ENCODE measurements at places on chromosomes 16 and 17.

GRCh38 chr17:31574458-31574857 is 183.0 kb downstream of the RAB11FIP4 start:
- DNase-seq = no peak

GRCh38 chr16:84844559-84845495 is 25.0 kb downstream of the CRISPLD2 start:
- no peak for DNase-seq

DNA sequence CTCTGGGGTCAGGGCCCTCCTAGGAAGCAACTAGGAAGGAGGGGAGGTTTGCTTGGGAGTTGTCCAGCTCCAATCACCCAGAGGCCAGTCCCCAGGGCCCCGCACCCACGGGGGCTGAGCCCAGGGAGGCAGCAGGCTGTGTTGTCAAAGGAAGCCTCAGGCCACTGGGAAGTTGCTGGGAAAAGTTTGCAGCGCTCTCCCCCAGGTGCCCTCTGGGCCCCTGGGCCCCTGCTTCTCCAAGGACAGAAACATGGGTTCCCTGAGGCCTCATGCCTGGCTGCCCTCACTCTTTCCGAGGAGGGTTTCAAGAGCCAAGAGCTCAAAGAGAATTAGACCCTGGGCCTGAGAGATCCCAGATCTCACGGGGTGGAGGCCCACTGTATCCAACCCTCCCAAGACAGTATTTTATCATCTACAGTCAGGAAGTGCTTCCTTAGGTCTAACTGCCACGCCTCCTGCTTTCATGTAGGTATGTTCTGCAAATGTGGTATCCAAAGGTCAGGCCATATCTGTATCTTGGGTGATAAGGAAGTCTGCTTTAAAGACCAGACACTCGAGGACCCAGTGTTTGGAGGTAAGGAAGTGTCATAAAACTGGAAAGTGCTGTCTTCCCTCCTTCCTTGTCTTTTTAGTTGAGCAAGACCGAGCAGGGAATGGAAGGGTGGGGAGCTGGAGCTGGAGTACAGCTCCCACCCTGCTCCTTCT is 44.2 kb upstream of the ZNF423 start:
- no peak for DNase-seq

DNA sequence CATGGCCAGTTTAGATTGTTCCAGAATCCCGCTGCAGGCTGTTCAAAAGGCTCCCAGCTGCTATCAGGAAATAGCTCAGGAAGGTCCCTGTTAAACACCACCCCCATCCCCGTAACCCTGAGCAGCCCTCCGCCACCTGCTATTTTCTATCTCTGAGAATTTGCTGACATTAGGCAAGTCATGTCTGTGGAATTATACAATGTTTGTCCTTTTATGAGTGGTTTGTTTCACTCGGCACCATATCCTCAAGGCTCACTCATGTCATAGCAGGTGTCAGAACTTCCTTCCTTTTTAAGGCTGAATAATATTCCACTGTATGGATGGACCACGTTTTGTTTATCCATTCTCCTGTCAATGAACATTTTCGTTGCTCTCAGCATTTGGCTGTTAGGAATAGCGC is 164.3 kb upstream of the FOXF1 start:
- DNase-seq = no peak

GRCh38 chr17:56752263-56752836 is 81.4 kb downstream of the C17orf67 start:
- DNase-seq = no peak

GRCh38 chr17:35448214-35448898 is at the start of gene SLFN13:
Gene SLFN13 (minus strand): TSS chr17:35448766. CDS start chr17:35445680, 3,086 bp downstream.
- peak; percentile 49 for DNase-seq

DNA sequence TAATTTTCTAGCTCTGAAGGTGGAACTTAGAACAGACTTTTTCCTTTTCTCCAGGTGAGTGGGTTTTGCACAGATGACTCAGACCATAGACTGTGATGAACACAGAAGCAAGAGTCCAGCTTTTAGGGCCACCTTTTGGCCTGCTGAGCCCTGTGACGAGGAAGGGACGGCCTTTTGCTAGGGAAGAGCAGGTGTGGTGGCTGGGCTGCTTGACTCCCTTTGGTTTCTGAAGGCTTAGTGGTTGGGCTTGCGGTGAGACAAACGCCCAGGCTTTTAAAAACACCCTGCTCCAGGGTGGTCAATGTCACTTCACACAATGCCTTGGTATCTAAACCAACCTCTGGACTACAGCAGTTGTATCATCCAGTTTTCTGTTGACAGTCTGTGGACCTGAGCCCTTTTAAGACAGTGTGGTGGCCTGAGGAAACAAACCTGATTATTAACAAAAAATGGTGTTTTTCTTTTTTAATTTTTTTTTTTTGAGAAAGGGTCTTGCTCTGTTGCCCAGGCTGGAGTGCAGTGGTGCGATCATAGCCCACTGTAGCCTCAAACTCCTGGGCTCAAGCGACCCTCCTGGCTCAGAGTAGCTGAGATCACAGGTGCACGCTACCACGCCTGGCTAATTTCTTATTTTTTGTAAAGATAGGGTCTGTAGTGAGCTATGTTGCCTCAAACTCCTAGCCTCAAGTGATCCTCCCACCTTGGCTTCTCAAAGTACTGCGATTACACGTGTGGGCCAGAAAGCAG is 134.0 kb downstream of the SNX29 start:
- DNase-seq = no peak

DNA sequence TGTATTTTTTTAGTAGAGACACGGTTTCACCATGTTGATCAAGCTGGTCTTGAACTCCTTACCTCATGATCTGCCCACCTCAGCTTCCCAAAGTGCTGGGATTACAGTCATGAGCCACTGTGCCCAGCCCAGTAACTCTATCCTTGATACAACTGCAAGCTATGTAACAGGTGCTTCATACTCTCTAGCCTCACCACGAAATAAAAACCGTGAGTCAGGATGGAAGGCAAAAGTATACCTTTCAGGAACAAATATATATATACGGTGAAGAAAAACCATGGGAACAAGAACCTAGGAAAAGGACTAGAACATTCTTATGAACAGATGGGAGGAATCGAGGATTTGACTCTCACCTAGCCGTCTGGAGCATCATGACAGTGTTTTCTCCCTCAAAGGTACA is 9.6 kb upstream of the FBF1 start:
- DNase-seq = no peak

GRCh38 chr17:77191244-77191643 is 50.5 kb downstream of the SEC14L1 start:
- DNase-seq = no peak

DNA sequence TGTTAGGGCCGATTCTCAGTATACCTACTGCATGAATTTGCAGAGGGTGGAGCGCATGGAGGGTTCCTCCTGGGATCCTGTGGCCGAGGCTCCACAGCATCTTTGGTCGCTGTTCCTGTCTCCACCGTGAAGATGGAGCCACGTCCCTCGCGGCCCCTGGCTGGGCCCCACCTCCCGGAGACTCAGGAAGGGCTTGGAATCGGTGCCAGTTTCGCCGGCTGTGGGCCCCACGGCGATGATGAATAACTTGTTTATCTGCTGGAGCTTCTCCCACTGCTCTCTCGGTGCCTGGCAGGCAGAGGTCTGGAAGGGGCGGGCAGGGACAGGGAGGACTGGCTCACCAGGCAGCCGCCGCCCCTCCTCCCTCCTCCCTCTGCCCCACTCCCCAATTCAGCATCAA is 8.1 kb downstream of the SLC5A11 start:
- DNase-seq = no peak

GRCh38 chr16:64882078-64882784 is 239.6 kb downstream of the CDH11 start:
- DNase-seq = no peak

DNA sequence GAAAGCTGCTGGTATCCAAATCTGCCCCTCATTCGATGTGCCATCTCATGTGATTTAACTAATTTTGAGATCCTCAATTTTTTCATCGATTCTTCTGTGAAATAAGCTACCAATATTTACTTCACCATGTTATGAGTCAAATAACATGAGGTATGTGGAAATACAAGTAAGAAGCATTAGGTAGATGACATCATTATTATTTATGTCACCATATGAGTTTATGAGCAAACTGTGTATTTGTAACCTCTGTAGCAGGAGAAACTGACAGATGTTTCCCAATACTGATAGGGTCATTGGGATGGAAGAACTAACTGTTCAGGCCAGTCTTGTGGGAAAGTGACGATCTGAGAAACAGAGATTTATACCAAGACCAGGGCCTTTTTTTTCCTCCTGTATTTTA is 229.4 kb upstream of the GOT2 start:
- DNase-seq = no peak

DNA sequence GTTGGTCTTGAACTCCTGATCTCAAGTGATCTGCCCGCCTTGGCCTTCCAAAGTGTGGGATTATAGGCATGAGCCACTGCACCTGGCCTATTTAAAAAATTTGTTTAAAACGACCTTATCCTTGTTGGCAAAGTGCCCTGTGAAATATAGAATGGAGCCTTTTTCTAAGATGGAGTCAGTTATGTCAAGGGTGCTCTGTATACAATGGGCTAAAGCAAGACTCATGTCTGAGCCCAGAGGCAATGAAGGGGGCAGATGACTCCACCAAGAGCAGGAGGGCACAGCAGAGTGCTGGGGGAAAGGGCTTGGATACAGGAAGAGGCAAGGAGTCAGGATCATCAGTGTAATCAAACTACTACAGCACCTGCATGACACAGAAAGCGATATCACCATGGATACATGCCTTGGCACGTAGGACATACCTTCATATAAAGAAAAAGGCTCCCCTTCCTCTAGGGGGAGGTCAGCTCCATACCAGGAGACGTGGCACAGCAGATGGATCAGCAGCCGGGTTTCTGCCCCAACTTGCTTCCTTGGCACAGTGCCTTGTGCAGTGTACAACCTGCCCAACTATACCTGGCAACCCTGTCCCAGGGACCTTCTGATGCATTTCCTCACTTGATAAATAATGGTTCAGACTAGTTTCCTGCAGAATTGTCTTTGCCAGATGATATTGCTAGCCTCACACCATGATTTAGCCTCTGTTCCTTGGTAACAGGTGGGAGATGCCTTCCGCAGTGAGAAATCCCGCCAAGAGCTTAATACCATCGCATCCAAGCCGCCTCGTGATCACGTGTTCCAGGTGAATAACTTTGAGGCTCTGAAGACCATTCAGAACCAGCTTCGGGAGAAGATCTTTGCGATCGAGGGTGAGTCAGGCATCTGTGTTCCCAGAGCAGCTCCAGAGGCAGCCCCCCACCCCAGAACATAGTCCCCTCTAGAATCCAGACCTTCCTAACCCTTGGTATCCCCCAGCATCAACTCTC is 15.3 kb downstream of the ITGAM start:
- no peak for DNase-seq

DNA sequence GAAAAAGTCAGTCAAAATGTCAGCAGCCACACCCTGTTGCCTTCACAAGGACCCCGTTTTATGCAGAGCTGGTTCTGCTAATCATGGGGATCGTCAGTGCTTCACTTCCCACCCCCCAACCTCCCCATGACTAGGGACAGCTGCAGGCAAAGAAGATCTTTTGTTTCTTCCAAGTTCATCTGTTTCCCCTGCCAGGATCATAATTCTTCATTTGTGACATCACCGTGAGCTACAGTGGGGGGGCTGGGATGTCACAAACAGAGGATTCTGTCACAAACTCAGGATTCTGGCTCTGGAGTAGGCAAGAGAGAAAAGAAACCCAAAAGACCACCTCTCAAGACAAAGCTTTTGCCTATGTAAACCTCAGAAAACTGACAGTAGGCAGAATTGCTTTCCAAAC is 24.7 kb downstream of the DNAJC7 start:
- DNase-seq = no peak

DNA sequence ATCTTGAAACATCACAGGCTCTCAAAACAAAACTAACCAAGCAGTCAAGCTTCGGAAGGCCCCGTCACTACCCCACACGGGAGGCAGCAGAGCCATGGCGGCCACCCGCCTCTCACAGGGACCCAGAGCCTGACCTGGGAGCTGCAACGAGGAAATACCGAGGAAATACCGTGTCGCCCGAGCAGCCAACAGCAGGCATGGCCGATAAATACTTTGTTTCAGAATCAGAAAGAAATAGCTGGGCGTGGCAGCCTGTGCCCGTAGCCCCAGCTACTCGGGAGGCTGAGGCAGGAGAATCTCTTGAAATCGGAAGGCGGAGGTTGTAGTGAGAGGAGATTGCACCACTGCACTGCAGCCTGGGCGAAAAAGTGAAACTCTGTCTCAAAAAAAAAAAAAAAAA is 6.9 kb downstream of the LMF1 start:
- no peak for DNase-seq

- DNase-seq = no peak
Observed at GRCh38 chr17:50565402-50566350, 5.2 kb downstream of the CACNA1G start.

DNA sequence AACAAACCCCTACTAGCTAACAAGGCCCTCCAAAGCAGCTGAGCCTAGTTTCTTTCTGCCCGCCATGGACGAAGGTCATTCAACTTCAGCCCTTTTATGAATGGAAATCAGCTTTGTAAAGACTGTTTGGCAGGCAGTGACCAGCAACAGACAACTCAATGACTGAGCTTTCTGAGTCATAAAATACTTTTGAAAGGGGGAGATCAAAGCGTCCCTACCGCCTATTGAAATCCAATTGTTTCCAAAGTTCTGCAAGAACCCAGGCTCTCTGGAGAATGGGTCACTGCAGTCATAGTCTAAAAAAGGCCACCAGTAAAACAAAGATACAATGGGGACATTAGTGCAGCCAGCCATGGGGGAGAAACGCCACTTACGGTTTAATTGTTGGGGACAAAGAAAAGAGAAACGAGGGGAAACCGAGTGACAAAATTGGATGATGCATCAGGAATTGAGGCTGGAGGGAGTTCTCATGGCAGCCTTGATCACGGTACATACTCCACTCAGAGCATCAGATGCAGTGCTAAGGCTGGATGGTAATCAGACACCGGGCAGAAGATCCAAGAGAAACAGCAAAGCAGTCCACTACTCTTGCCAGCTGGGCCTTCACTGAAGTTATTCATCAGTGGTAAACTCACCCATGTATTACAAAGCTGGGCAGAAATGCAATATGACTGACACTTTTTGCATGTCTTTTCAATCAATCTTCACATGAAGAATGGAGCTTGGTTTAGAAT is 9.8 kb downstream of the ADAMTS18 start:
- no peak for DNase-seq

DNA sequence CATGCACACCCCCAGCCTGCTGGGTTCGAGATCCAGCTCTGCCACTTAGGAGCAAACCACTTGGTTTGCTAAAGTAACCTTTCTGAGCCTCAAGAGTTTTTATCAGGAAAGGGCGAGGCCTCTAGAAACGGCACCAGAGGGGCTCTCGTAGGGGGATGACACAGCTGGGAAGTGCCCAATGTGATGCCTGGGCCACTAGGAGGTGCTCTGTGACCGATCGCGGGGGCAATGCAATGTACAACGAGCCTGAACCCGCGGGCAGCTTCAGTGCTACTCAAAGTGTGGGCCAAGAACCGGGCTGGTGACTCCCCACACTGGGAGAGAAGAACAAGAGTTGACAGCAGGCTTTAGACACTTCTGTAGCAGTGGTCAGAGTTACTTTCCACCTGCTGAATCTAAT is 9.4 kb downstream of the C16orf89 start:
- DNase-seq = no peak

Data from kidney epithelial cell (primary cell).